Motor neuron (in vitro differentiated cells): ENCODE measurements at places on chromosomes 16 and 17. TPM values are rescaled to one million over a fixed set of nuclear protein-coding genes. Genes with fewer than 3 reads are reported as not detected.

MPO gene
- 0.41 and 0.54 TPM in 2 replicates for total RNA-seq

ZSCAN32 gene
- total RNA-seq, result 12.5 and 12.8 TPM in 2 replicates

SOX15 gene
- 2.0 and 3.6 TPM in 2 replicates for total RNA-seq

ZACN gene
- 16.0 and 21.2 TPM in 2 replicates for total RNA-seq

ATP2A1 gene
- 0.81 and 6.0 TPM in 2 replicates for total RNA-seq

CCL2 gene
- total RNA-seq, result 10.1 and 10.4 TPM in 2 replicates

TBX6 gene
- 1.1 and 1.5 TPM in 2 replicates for total RNA-seq

TBC1D3G gene
- not detected in 2 replicates for total RNA-seq

EME1 gene
- total RNA-seq, result 9.2 and 9.8 TPM in 2 replicates
